Hippocampal formation (tissue), 2 donors: ENCODE measurements at places on chromosomes 5 and 9.
A peak's percentile ranks its signal among the peaks of the same experiment; 100 is the strongest.

DNA sequence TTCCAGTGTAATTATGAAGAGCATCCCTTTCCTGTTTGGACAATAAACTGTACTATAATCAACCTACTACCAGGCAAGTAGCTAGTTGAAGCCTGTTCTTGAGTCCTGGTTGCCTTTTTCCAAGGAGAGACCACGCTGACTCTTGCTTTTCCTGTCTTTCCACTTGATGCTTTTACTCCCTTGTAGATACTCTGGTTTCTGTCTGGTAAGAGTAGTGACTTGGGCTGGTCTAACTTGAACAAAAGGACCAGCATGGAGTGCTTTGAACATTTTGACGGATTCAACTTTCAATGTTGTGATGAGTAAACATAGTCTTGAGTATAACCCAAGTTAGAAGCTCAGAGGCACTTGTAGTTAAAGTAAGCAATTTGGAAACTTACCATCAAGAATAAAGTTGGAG, 464.3 kb downstream of the GADD45G start:
- no peak for DNase-seq

DNA sequence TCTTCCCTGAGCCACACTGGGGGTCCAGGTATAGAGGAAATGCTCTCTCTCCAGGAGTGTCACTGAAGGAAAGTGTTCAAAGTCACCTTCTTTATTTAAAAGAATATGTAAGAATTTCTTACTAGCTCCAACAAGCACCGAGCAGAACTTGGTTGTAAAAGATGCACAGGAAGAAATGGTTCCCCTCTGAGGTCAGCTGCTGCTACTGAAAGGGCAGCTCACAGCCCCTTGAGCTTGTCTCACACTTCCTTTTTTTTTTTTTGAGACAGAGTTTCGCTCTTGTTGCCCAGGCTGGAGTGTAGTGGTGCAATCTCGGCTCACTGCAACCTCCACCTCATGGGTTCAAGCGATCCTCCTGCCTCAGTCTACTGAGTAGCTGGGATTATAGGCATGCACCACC, 77.2 kb downstream of the PRRT1B start:
- DNase-seq: no peak

DNA sequence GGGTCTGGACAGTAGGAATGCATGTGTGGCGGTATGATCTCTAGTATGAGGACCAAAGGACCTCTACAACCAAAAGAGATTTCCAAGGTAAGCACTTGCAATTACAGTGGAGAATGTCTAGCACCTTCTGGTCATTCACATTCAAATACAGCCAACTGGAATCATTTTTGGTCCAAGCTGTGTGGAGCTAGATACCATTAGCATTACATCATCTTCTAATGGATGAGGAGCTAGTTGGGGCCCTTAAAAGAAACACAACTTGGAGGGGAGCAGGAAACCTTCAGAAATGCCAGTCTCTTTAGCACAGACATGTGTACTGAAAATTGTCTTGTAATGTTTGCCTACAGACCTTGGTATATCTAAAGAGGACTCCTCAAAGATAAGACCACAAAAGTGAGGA, 244.7 kb downstream of the BNC2 start:
- DNase-seq: no peak

DNA sequence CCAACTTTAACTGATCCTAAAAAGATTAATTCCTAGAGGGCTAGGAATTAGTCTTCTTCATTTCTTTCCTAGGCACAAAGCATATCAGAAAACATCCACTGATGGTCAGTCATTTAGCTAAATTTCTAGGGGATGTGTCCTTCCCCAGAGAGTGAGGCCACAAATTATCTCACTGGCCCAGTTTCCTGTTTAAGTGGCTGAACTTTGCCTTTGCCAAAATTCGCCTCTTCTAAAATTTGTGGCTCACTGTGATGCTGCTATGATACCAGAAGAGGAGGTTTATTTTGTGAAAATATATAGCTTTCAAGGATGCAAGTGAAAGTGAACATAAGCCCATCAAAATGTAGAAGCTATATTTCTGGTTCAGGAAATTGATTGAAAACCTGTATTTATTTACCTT, 98.1 kb upstream of the FER start:
- DNase-seq: no peak

DNA sequence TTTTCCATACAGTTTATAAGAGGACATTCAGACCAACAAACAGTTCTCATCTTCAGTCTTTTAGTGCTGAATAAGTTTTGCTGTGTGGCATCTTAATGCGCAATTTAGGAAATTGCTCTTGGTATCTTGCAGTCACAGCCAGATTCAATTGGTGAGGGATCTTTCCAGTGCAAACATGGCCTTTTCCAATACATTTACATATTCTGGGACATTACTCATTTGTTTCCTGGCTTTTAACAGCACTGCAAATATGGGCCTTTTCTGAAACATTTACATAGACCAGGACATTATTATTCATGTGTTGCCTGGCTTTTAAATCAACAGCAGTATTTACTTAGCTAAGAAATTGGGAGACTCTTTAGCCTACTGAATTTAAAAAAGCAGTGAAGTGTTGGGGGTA, 22.7 kb downstream of the ANKRD33B start:
- DNase-seq: no peak

GRCh38 chr5:38835887-38836286, 9.9 kb upstream of the OSMR start:
- DNase-seq: no peak

GRCh38 chr9:70792796-70793195, 328.6 kb downstream of the TRPM3 start:
- no peak for DNase-seq

DNA sequence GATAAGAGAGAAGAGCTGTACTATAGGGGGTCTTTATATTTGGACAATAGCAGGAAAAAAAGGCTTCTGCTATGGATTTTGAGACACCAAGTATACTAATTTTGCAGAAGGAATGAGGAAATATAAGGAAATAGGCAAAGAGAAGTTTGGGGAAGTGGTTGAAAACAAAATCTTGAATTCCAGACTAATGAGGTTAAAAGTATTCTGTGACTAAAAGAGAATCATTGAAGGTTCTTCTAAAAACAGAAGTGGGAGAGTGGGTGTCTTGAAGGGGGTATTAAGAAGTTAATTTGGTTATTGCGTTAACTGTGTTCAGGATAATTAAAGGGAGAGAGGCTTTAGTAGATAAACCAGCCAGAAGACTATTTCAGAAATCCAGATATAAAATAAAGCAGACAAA, 148.7 kb downstream of the RFK start:
- DNase-seq: no peak

GRCh38 chr9:117365438-117365837, 49.4 kb downstream of the ASTN2 start:
- DNase-seq: no peak

DNA sequence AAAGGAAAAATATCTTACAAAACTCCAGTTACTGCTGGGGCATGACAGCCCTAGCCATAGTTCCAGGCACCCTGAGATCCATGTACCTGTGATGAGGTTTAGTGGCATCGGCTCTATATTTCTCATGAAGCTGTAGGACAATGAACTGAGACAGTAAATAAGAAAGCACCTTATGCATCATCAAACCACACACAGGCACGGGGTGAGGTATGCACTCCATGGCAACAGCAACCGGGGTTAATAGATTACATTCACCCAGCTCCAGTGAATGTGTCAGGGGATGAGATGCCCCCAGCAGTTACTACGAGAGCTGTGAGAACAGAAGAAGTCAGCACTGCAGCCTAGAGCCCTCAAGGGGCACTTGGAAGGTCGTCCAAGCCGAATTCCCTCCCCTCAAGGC, 162.0 kb upstream of the S1PR3 start:
- DNase-seq: no peak

DNA sequence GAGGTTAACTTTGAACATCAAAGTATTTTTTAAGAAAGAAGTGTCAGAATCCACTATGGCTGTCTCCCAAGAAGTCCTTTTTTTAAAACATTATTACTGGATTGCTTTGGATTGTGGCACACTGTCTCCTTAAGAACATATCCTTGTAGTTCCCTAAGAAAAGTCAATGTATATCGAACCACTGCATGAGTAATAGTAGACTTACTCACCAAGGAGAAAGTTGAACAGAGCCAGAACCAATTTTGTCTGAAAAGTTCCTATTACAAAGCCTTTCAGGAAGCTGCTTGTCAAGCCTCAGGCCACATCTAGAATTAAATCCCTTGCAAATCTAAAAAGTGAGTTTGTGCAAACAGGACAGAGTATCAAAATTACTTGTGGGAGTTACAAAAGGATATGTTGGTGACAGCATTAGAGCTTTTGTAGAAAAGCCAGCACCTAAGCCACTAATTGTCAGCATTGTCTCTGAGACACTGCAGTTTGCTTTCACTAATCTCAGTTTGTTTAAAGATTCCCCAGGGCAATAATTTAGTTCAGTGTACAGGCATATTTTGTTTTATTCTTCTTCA, 195.4 kb downstream of the MPDZ start:
- DNase-seq: no peak

DNA sequence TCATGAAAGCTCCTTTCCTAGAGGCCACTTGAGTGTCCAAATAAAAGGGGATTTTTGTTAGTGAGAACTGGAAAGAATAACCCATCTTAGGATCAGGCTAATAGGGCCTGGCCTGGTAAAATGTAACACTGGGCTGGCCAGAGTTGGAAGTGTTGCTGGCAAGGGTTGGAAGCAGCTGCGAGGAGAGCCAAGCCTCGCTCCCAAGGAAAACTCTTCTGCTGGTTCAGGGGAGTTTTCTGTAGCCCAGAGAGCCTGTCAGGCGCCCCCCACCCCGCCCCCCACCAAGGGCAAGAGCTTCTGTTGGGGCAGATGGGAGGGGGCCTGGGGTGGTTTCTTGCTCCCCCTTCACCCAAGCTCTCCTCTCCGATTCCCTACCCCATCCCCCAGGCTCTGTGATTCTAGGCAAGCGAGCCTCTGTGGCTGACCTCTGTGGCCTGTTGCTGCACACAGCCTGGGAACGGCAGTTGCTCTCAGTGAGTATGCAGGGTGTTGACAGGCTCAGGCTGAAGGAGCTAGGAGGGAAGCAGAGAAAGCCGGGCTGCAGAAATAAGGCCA, 547.8 kb downstream of the CCDC171 start:
- peak; percentile 6 for DNase-seq

DNA sequence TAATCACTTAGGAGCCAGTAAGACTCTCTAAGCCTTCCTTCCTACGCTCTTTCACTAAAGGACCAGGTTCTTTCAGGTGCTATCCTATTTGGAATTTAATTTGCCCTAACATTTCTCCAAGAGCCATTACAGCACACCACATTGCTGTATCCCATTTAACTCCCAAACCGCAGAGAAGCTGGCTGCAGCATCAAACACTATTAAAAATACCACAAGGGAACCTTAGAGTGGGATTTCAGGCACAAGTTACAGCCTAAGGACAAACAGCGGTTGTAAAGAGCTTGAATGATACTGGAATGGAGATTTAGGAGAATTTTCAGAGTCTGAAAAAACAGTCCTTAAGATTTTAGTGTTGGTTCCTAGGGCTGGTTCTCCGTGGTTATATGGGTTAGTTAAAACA, 566.4 kb downstream of the RAB3C start:
- DNase-seq: no peak

DNA sequence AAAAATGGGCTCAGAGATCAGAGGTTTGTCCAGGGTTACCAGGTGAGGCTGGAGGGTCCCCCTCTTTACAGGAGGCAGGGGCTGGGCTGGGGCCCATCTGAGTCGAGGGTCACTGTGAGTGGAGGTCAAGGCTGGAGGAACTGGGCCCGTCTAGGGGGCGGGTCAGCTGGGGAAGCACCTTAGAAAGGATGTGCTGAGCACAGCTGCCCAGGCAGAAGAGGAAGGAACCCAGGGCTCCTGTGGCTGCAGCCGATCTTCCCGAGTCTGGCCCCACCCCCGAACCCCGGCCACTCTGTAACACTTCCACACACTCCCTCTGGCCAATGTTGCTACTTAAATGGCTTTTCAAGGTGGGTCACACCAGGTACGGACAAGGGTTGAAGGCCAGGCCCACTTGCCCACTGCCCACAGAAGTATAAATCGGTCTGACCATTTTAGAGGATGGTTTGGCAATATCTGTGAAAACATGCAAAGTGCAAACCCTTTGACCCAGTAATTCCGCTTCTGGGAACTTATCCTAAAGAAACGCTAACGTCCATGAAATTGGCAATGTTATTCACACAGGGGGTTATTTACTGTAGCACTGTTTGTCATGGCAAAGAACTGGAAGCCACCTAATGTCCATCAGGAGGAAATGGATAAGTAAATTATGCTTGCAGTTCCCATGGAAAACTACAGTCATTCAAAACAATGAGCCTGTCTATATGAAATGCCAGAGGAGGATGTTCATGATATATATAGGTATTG, 30.5 kb upstream of the EEIG1 start:
- no peak for DNase-seq

- no peak for DNase-seq
Observed at GRCh38 chr5:172356047-172356446, 72.5 kb upstream of the UBTD2 start.

- no peak for DNase-seq
Observed at GRCh38 chr5:51414516-51414915, 31.3 kb downstream of the ISL1 start.

DNA sequence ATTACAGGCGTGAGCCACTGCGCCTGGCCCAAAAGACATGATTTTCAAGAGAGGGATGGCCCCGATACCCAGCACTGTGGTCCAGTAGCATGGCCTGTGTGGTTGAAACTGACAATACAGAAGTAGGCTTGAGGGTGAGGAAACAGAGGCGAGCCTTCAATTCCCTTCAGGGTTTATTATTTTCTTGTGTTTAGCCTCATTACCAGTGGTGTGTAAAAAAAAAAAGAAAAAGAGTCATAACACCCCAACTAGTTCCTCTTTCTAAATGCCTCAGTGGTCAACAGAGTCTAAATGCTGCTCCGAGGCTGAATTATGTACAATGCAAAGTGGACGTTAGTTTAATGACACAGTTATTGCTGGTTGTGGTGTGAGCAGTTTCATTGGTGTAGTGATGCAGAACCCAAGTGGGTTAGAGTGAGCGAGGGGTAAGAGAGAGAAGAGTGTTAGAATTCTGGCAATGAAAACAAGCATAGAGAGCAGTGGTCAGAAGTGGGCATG, 58.8 kb downstream of the SNX30 start:
- no peak for DNase-seq

GRCh38 chr5:133323494-133324457, 272.0 kb downstream of the HSPA4 start:
- no peak for DNase-seq

DNA sequence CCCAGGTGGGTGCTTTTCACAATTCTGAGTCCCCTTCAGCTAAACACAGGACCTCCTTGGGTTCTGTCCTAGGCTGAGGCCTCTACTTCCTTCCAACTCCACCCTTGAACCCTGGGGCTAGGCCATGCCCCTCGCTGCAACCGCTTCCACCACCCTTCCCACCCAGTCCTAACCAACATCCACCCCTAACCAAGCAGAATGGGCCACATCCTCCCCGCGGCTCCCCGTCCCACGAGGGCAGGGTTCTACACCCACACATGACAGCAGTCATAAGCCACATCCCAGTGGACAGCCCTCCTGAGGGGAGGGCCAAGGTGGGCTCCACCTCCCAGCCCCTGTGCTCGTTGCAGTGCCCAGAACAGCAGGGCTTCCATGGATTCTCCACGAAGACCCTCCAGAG, 65.8 kb downstream of the SHB start:
- DNase-seq: no peak

DNA sequence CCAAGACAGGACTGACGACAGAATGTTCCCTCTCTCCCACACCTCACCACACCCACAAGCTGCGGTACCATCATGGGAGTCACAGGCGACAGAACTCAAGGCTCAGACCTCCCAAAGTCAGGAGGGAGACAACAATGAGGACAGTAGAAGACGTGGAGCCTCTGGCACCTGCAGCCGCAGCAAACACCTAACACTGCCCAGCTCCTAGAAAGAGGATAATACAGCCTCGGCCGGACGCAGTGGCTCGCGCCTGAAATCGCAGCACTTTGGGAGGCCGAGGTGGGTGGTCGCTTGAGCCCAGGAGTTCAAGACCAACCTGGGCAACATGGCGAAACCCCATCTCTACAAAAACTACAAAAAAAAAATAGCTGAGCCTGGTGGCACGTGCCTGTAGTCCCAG, 13.2 kb upstream of the PRDM12 start:
- DNase-seq: no peak
